ENCODE measurements at places on chromosomes 2 and 18.

GRCh38 chr2:150570712-150571111 is 83.2 kb upstream of the RND3 start:
- DNase-seq, result peak; percentile 82

GRCh38 chr2:205682239-205682970 is at the start of gene NRP2:
Gene NRP2, plus strand, starts transcription at chr2:205682501. Its CDS starts 790 bp downstream, at chr2:205683291.
- DNase-seq, result peak; percentile 94

- peak; percentile 86 for DNase-seq
These were observed 65.7 kb downstream of the SPRED2 start for GRCh38 chr2:65366595-65367125.

DNA sequence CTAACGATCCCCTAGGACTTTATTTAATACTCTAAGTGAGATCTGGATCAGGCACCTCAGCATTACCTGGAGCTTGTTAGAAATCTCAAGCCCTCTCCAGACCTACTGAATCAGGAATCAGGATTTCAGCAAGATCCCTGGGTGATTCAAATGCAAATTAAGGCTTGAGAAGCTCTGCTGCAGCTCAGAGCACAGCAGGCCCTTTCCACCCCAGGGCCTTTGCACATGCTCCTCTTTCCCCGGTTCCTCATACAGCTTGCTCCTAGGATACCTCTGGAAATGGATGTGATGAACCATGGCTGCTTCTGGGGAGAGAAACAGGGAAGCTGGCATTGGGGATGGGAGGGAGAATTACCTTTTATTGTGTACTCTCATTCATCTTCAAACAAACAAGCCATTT is 40.3 kb upstream of the MGAT4A start:
- no peak for DNase-seq

GRCh38 chr2:128644718-128645256 is 326.1 kb upstream of the HS6ST1 start:
- DNase-seq, result no peak

DNA sequence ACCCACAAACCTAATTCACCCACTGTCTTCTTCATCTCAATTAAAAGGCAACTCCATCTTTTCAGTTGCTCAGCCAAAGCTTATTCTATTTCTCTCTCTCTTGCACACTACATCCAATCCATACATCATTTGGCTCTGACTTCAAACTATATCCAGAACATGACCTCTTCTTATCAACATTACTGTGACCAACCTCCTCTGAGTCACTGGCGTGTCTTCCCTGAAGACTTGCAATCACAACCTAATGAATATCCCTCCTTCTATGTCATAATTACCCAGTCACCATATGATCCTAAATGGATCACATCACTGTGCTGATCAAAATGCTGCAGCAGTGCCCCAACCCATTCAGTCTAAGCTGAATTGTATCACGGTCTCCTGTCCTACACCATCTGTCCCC is 22.6 kb upstream of the SULT1C3 start:
- no peak for DNase-seq

- DNase-seq, result peak; percentile 72
These were observed 13.8 kb upstream of the ZFP36L2 start for GRCh38 chr2:43239981-43240765.

DNA sequence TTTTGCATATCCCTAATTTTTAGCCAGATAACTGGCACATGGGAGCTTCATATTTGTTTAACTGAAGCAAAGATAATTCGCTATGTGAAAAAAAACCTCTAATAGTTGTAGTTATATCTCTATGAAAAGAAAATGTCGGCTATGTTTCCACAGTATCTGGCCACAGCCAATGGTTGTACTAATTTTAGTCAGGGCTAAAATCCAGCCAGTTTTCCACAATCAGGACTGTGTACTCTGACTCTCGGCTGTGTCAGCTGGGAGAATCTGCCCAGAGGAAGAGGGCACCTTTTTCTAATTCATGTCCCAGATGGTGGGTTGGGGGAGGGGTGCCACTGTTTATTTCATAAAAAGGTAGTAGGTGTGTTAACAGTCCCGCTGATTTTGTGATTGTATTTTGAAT is 38.8 kb downstream of the STRADB start:
- DNase-seq, result peak; percentile 61

DNA sequence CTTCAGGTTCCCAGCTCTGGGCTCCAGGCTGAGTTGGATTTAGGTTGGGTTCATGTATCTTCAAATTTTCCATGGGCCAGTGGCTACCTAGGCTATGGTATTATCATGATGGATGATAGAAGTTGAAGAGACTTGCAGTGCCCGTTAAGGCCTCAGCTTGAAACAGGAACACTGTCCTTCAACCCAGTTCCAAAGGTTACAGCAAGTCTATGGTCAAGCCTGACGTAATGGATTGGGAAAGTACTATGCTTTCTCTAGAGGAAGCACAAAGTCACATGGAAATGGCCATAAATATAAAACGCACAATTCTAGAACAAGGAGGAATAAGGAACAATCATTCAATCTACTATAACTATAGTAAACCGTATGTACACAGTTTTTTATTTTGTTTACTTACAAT is 593.2 kb downstream of the ZEB2 start:
- no peak for DNase-seq

- DNase-seq, result no peak
These were observed 9.7 kb upstream of the MTHFD2 start for GRCh38 chr2:74188696-74189095.

DNA sequence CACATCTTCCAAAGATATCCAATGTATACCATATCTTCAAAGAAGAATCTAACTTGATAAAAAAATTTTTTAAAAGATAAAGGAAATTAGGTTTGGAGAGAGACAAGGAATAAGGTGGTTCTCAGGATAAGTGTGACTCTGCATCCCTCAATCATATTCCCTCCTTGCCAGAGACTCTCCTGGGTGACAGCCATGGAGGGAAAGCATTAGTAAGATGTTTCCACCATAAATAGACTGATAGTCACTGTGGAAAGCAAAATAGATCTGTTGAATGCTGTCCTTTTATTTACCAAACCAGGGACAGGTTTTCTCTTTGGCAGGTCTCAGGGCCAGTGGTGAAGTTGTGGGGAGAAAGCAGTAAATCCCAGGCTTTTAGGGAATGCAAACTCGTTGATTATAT is 107.6 kb downstream of the PRPF40A start:
- DNase-seq, result no peak

DNA sequence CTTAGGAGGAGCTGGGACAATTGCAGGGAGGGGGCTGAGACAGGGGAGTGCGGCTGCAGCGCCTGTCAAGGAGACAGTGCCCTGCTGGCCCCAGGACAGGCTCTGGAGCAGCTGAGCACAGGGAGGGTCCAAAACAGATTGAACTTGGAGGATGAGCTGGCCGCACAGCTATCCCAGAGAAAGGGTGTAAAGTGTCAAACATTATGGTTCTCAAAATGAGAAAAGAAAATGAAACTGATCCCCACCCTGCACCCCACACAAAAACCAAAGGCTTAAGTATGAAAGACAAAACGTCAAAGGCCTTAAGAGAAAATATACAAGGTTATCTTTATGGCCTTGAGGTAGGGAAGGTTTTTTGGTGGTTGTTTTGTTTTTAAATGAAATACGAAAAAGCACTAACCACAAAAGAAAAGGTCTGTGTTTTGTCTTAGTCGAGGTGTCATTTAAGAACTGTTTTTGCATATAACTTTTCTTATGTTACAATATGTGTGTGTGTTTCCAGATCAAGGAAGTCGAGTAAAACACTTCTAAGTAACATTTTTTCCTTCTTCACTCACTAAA is 111.8 kb downstream of the HDAC4 start:
- DNase-seq, result no peak

GRCh38 chr2:120856421-120856862 is 120.8 kb downstream of the GLI2 start:
- DNase-seq, result no peak

GRCh38 chr2:237101118-237101979 is 15.7 kb downstream of the COPS8 start:
- no peak for DNase-seq

DNA sequence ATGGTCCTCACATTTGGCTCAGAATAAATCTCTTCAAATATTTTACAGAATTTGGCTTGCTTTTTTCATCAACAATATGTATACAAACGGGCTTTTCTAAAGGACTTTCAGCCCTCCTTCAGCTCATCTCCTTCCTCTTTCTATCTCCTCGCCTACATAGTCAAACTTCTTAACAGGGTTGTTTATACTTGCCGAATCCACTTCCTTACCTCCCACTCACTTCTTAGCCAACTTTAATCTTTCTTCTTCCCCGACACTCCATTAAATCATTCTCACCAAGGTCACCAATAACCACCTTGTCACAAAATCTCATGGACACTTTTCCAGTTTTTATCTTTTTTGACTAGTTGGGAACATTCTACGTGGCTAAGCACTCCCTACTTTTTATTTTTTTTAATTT is 325.2 kb downstream of the PLCL1 start:
- no peak for DNase-seq

DNA sequence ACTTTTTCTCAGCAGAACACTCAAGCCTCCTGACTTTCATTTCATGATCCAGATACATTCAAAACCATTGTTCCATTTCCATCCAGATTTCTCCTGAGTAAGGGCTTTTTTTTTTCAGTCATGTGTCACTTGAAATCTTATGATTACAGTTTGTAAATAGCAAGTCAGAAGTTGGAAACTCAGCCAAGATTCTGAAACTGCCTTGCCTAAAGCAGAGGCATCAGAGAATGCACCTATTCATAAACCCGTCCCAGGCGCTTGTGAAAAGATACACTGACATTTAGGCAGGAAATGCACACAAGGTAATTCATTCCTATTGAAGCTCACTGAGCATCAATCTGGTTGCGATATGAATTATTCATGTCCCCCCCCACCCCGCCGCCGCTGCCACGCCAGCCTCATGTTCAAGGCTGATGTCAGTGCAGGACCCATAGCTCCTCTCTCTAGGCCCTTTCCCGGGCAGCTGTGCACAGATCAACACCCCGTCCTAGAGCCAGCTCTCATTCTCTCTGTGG is 30.4 kb upstream of the MGAT4A start:
- DNase-seq, result peak; percentile 65

- no peak for DNase-seq
These were observed 109.1 kb downstream of the FIGN start for GRCh38 chr2:163626639-163627109.

DNA sequence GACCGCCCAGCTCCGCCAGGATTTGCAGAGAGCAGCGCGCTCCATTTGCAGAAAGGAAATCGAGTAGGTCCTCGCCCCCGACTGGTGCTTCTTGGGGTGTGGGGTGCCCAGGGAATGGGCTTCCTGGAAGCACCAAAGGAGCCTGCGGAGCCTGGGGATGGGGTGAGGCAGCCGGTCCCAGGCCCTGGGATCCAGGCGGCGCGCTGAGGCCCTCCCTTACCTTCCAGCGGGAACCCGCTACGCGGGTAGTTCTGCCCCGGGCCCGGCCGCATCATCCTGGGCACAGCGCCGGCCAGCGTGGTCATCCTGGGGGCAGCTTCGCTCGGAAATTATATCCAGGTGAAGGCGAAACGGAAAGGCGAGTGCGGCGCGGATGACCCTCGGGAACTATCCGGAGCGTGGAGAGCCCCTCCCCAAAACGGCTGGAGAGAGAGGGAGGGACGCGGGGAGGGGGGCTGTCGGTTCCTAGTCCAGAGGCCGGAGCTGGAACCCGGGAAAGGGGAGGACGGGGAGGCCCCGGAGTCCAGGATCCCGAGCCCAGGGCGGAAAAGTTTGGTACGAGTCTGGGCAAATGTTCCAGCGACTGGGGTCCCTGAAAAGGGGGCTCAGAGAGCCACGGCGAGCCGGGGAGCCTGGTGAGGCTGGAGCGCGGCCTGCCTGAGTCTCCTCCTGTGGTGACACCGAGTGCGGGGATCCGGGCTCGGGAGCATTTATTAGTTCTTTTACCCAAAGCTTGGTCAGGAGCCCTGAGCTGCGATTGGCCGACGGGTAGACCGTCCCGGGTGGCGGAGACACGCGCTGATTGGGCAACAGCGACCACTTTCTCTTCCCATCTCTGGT is at the start of gene PAX3:
TSS of gene PAX3 (minus strand) at position 688 of the 840 bp plus-strand sequence. CDS start at position 305, 383 bp downstream.
- DNase-seq, result no peak

GRCh38 chr2:11696736-11697102 is 26.7 kb upstream of the NTSR2 start:
- DNase-seq, result no peak

- DNase-seq, result peak; percentile 60
These were observed 53.6 kb upstream of the SLC14A1 start for GRCh38 chr18:45670281-45670962.

DNA sequence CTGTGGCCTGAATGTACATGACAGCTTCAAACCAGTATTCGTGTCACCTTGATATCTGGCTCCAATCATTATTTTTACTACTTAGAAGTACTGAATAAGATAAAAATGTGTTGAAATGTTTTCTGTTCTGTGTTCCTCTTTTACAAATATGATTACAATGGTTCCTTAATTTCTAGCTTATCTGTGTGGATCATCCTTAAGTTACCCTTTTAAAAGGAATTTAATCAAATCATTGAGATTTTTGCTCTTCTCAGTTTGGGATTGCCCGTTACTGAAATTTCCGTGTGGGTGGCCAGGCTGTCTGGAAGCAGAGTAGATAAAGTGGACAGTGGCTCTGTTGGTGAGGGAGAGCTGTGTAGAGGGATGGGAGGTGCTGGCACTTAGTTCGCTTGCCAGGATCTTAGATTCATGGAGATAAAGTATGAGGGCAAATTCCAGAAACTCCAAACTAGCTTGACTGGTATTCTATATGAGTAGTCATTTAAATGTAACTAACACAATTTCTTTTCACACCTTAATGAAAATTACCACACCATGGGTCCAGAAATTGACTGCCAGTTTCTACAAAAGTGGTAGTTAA is 27.4 kb upstream of the SAG start:
- no peak for DNase-seq

DNA sequence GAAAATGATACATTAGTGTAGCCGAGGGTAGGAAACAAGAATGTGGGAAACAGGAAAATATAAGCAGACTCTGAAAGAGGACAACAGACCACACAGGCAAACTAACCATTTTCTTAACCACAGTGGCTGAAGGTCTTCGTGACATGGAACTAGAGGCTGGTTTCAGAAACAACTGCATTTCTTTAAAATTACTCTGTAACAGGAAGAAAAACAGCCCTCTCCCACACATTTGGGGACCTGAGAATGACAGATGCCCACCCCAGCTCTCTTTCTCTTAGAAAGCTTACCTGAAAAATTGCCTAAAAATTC is 13.8 kb upstream of the SLC25A52 start:
- no peak for DNase-seq

DNA sequence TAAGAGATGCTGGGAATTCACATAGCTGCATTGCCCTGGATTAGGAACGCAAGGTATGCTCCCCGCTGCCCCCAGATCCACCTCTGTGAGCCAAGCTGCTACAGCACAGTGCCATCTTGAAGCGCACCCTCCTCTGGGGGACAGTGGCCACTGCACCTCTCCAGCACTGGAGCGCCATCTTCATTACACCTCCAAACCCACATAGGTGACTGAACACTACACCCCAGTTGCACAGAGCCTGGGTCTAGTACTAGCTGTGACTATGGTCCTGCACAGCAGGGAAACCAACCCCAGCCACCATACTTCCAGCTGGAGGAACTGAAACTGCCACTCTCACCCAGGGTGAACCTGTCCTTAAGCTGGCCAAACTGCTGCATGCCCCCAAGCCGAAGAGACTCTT is 84.6 kb downstream of the TMEM237 start:
- no peak for DNase-seq

- peak; percentile 7 for DNase-seq
These were observed 46.6 kb downstream of the SMAD2 start for GRCh38 chr18:47883771-47884413.
